ENCODE measurements at places on chromosomes 3 and 15. TPM values are rescaled to one million over a fixed set of nuclear protein-coding genes. Genes with fewer than 3 reads are reported as not detected.

MME gene
- total RNA-seq = not detected

DNA sequence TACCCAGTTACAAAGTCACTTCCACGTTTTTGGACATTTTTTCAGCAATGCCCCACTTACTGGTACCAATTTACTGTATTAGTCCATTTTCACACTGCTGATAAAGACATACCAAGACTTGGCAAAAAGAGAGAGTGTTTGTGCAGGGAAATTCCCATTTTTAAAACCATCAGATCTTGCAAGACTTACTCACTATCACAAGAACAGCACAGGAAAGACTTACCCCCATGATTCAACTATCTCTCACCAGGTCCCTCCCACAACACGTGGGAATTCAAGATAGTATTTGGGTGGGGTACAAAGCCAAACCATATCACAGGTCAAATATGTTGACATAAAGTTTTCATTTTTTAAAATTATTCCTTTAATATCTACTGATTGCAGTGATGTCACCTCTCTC, 16.2 kb upstream of the ABI3BP start:
- no peak for DNase-seq
- H3K27ac ChIP-seq = no peak overlapping the region
- H3K27me3 ChIP-seq = no peaks in the 10 kb centered on the region
- H3K36me3 ChIP-seq = no peaks in the 10 kb centered on the region
- H3K4me1 ChIP-seq = no peaks in the 10 kb centered on the region

TARS3 gene
- total RNA-seq = 7.6 TPM

DNA sequence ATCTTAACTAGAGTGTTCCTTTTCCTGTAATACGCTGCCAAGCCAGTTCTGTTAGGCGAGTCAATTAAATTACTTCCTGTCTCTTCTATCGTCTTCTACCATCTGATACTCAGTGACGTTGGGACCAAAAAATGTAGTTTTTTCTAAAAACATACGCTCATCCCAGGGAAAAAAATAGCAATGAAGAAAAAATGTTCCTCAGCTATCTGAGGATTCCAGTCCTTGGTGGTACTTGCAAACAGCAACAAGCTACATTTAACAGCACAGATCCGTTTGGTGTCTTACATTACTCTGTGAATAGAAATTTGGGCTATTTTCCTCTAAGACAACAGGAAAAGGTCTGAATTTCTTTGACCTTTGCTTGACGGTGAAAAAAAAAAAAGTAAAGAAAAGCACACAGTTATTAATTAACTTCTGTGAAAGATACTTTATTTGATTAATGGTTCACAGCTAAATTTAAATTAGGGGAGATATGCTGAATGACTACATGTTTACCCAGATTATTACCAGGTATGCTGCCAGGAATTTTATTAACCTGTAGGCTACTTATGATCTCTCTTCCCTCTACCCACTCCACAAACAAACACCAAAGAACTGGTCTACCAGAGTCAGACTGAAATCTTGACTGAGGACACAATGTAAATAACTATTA, 254.4 kb upstream of the ZPLD1 start:
- no peaks in the 10 kb centered on the region for H3K27me3 ChIP-seq
- H3K4me3 ChIP-seq = no peak overlapping the region
- DNase-seq = no peak
- H3K4me1 ChIP-seq = peaks cover 3% of the 10 kb centered on the region

GRCh38 chr15:32879980-32880379, 162.2 kb downstream of the GREM1 start:
- H3K27me3 ChIP-seq = peaks cover 8% of the 10 kb centered on the region
- no peaks in the 10 kb centered on the region for H3K4me1 ChIP-seq
- no peak overlapping the region for H3K27ac ChIP-seq
- H3K36me3 ChIP-seq = no peaks in the 10 kb centered on the region
- H3K4me3 ChIP-seq = no peak overlapping the region
- DNase-seq = no peak

DNA sequence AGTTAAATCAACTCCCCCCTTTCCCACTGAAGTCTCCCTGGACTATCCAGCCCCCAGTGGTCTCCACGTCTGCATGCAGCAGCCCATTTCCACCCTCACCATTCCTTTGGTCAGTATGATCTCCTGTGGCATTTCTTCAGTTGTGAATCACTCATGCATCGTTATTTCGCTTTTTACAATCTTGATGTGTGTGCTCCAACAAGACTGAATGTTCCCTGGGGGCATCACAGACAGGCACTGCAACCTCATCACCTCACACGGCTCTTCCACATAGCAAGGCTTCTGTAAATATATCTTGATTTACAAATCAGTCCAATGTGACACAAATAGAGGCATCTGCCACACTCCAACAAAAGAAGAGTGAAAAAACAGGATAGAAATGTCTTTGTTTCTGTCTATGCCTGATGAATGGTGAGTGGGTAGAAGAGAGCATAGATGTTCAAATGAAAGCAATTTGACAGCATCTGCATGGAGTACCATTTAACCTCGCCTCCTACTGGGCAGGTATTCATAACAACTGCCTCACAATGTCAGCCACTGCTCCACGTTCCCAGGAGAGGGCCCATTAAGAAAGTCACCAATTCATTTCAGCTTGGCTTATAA, 5.2 kb downstream of the HEG1 start:
- peaks cover 65% of the 10 kb centered on the region for H3K4me1 ChIP-seq
- no peaks in the 10 kb centered on the region for H3K27me3 ChIP-seq
- H3K4me3 ChIP-seq = peak overlapping the region; percentile 92
- no peak for DNase-seq

DNA sequence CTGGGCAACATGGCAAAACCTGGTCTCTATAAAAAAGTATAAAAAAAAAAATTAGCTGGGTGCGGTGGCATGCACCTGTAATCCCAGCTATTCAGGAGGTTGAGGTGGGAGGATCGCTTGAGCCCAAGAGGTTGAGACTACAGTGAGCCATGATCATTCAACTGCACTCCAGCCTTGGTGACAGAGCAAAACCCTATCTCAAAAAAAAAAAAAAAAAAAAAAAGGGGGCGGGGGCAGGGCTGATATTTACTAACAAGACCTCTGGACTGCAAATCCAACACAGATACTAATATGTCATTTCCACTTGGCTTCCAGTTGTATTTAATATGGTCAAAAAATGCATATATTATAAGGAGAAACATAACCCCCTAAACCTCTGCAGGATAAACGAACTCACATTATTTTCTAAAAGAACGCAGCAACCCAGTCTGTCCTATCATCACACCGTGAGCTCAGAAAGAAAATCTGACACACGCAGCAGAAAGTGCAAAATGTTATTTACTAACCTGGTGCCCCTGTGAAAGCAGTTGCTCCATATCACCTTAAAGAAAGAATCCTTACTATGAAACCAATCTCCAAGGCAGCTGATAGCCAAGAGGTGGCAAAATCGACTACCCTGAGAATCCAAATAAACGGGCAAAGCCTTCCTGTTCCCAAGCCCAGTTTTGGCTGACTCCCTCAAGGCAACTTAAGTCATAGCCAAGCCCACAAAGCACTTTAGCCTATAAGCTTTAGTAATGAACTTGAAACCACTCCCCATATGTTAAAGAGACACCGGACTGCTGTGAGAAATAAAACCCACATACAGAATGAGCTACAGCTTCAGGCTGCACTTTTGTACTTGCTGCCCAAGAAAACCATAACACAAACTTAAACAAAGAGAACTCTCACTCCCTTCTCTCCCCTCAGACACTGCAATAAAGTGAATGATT, 39.3 kb downstream of the PLD1 start:
- no peak overlapping the region for H3K4me3 ChIP-seq
- H3K4me1 ChIP-seq = no peaks in the 10 kb centered on the region
- H3K27ac ChIP-seq = no peak overlapping the region
- peaks cover 18% of the 10 kb centered on the region for H3K27me3 ChIP-seq
- H3K36me3 ChIP-seq = no peaks in the 10 kb centered on the region

DNA sequence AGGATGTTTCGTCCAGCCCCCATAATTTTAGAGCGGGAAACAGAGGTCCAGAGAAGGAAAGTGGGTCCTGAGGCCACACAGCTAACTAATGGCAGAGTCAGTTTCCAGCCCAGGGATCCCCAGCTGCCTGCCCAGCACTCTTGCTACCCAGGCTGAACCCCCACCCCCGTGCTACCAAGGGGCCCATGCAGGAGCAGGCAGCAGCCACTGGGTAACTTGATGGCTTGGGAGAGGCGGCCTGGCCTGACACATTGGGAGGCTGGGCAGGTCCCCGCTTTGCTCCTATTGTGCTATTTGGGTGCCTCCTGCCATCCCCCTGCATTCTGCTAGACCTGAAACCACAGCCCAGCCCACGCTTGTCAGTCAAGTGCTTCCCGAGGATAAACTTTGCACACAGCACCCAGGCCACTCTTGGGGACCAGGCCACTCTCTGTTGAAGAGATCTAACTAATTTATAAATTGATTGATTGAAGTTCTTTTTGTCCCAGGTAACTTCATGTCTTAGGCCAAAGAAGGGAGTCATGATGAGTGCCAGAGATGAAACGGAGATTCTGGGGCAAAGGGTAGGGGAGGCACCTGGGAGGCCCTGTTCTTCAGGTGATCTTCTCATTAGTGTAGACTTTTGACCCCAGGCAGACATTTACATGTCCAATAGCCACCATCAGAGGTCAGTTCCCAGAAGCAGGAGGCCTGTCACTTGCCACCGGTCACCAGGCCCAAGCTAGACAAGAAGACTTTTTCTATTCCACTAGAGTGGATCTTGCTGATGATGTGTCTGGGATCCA, 7.0 kb downstream of the PAK6 start:
- peaks cover 13% of the 10 kb centered on the region for H3K4me1 ChIP-seq
- H3K36me3 ChIP-seq = no peaks in the 10 kb centered on the region
- H3K4me3 ChIP-seq = no peak overlapping the region
- DNase-seq = no peak
